Ovary (tissue), 10 donors: ENCODE measurements at places on chromosomes 11 and 22. TPM values are rescaled to one million over a fixed set of nuclear protein-coding genes. Genes with fewer than 3 reads are reported as not detected.
A peak's percentile ranks its signal among the peaks of the same experiment; 100 is the strongest.

DNA sequence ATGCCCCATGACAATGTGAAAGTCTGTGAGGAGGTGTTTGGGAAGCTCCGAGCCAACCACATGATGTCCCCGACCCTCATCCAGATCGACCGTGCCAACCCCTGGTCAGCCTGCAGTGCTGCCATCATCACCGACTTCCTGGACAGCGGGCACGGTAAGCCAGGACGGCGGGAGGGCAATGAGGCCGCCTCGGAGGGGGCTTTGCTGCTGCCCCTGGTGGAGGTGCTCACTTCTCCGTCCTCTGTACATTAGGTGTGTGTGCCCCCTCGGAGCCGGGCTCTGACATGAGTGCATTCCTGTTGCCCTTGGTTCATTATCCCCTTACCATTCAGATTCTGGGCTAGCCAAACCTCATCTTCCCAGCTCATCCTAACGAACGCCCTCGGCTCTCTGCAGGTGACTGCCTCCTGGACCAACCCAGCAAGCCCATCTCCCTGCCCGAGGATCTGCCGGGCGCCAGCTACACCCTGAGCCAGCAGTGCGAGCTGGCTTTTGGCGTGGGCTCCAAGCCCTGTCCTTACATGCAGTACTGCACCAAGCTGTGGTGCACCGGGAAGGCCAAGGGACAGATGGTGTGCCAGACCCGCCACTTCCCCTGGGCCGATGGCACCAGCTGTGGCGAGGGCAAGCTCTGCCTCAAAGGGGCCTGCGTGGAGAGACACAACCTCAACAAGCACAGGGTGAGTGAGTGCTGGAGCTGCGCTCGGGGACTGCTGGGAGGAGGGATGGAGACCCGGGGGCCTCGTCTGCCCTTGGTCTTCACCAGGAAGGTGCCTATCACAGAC, 13.8 kb downstream of the ADAMTS15 start:
- no peaks in the 10 kb centered on the region for H3K27me3 ChIP-seq
- no peak overlapping the region for H3K4me3 ChIP-seq
- H3K4me1 ChIP-seq, result no peaks in the 10 kb centered on the region
- no peak overlapping the region for H3K27ac ChIP-seq
- no peaks in the 10 kb centered on the region for H3K36me3 ChIP-seq
- DNase-seq, result no peak

- H3K27ac ChIP-seq, result no peak overlapping the region
- H3K36me3 ChIP-seq, result no peaks in the 10 kb centered on the region
- H3K4me3 ChIP-seq, result no peak overlapping the region
- H3K4me1 ChIP-seq, result no peaks in the 10 kb centered on the region
- H3K27me3 ChIP-seq, result no peaks in the 10 kb centered on the region
These were observed 20.1 kb downstream of the CELSR1 start for GRCh38 chr22:46517255-46517761.

- peaks cover 24% of the 10 kb centered on the region for H3K4me1 ChIP-seq
- H3K36me3 ChIP-seq, result no peaks in the 10 kb centered on the region
- H3K27ac ChIP-seq, result no peak overlapping the region
- DNase-seq, result no peak
These were observed 6.5 kb downstream of the FZD4 start for GRCh38 chr11:86948733-86949132.

Gene MYRF
- 68.6 TPM for total RNA-seq

DNA sequence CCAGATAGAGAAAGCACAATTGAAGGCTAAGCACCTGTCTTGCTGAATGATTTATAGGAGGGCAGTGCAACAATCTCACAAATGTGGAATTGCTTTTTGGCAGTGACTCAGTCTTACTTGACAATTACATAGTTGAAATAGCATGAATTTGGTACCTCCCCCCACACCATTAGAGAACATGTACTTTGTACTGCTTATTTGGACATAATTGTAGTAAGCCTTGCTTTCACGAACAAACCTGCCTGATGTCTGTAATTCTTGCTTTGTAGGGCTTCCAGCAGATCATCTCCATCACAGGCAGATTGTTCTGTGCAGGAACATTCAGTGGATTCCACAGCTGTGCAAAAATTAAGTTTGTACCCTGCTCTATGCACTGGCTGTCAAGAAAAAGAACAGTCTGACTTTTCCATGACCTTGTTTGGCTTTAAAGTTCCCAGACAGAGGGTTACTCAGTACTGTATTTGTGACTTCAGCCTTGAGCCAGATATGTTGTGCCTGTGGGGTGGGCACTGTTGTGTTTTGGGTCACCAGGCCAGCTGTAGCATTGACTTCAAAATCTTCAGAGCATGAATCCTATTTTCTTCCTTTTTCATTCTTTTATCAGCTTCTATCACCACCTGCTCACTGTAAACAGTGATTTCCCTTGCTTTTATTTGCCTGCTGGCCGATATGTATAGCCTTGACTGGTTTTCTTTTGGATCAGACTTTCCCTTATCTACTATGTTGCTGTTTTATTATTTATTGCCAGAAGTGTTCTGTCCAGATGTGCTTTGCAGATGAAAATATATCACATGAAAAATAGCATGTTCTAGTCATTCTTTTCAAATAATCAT, 941.0 kb upstream of the CHORDC1 start:
- H3K4me1 ChIP-seq, result peaks cover 7% of the 10 kb centered on the region
- H3K36me3 ChIP-seq, result no peaks in the 10 kb centered on the region
- no peak overlapping the region for H3K27ac ChIP-seq
- no peaks in the 10 kb centered on the region for H3K27me3 ChIP-seq
- peak; percentile 8 for DNase-seq

GRCh38 chr11:2515401-2516275, 70.8 kb downstream of the KCNQ1 start:
- H3K27ac ChIP-seq, result no peak overlapping the region
- peak; percentile 12 for DNase-seq
- H3K4me1 ChIP-seq, result no peaks in the 10 kb centered on the region

GRCh38 chr11:69501891-69502860, 20.7 kb downstream of the LINC01488 start:
- no peaks in the 10 kb centered on the region for H3K36me3 ChIP-seq
- peak; percentile 17 for DNase-seq
- H3K4me1 ChIP-seq, result no peaks in the 10 kb centered on the region
- H3K27ac ChIP-seq, result no peak overlapping the region
- H3K27me3 ChIP-seq, result no peaks in the 10 kb centered on the region

- H3K4me3 ChIP-seq, result no peak overlapping the region
- no peak for DNase-seq
- no peaks in the 10 kb centered on the region for H3K36me3 ChIP-seq
- no peak overlapping the region for H3K27ac ChIP-seq
These were observed 9.3 kb upstream of the ADAMTS15 start for GRCh38 chr11:130439160-130439519.

Gene CDC45
- not detected for total RNA-seq

DNA sequence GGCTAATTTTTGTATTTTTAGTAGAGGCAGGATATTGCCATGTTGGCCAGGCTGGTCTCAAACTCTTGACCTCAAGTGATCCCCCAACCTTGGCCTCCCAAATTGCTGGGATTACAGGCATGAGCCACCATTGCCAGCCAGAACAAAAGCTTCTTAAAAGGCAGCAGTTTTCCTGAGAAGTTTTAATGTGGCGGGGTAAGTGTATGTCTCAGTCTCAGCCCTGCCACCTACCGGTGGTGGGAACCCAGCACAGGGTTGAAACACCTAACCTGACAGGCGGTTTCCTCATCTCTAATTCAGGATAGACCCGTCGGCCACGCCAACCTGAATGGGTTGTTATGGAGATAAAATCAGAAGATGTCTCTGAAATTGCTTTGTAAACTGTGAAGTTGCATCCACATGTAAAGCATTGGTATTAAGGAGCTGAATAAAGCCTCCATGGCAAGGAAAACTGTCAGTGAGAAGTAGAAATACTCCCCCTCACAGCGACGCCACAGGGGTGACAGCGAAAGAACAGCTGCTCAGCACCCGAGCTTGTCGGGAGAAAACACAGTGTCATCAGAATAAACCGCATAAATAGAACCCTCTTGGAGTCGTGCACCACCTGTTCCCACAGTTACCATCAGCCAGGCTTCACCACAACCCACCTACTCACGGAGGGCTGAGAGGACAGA, 165.9 kb upstream of the NCAM1 start:
- H3K27ac ChIP-seq, result no peak overlapping the region
- H3K4me1 ChIP-seq, result peaks cover 4% of the 10 kb centered on the region
- no peaks in the 10 kb centered on the region for H3K36me3 ChIP-seq
- no peaks in the 10 kb centered on the region for H3K27me3 ChIP-seq
- H3K4me3 ChIP-seq, result no peak overlapping the region

DNA sequence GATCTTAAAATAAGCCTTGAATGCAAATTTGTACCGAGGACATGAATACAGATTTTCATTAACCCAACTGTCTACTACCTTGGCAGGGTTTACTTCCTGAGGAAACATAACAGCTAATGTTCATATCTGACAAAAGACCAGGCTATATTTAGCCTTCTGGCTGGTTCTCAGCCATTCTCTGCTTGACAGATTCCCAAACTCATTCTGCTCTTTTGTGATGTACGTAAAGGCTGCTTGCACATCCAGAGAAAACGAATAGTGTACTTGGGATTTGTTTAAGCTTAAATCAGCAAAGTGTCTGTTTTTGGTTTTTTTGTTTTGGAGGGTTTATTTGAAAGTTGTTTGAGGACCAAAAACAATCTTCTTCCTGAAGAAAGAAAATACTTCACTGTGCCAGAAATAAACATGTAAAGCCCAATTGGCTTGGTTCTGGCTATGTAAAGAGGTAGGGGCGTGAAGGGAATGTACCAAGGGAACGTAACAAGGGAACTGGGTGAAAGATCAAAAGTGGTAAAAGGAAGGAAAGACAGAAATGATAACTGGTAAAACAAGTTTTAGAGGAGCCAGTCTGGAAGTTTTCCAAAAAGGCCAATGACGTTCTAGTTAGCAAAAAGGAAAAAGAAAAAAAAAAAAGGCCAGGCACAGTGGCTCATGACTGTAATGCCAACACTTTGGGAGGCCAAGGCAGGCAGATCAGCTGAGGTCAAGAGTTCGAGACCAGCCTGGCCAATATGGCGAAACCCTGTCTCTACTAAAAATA, 21.4 kb upstream of the CRTAM start:
- no peak overlapping the region for H3K27ac ChIP-seq
- H3K36me3 ChIP-seq, result no peaks in the 10 kb centered on the region
- no peaks in the 10 kb centered on the region for H3K27me3 ChIP-seq

Gene PATE4
- not detected for total RNA-seq

- no peaks in the 10 kb centered on the region for H3K36me3 ChIP-seq
- peaks cover 18% of the 10 kb centered on the region for H3K4me1 ChIP-seq
- H3K4me3 ChIP-seq, result no peak overlapping the region
These were observed 50.3 kb downstream of the LARGE1 start for GRCh38 chr22:33869946-33870345.

- H3K4me1 ChIP-seq, result no peaks in the 10 kb centered on the region
- DNase-seq, result no peak
- no peaks in the 10 kb centered on the region for H3K36me3 ChIP-seq
- H3K4me3 ChIP-seq, result no peak overlapping the region
- H3K27ac ChIP-seq, result no peak overlapping the region
These were observed 90.4 kb upstream of the CLPB start for GRCh38 chr11:72524711-72525110.

DNA sequence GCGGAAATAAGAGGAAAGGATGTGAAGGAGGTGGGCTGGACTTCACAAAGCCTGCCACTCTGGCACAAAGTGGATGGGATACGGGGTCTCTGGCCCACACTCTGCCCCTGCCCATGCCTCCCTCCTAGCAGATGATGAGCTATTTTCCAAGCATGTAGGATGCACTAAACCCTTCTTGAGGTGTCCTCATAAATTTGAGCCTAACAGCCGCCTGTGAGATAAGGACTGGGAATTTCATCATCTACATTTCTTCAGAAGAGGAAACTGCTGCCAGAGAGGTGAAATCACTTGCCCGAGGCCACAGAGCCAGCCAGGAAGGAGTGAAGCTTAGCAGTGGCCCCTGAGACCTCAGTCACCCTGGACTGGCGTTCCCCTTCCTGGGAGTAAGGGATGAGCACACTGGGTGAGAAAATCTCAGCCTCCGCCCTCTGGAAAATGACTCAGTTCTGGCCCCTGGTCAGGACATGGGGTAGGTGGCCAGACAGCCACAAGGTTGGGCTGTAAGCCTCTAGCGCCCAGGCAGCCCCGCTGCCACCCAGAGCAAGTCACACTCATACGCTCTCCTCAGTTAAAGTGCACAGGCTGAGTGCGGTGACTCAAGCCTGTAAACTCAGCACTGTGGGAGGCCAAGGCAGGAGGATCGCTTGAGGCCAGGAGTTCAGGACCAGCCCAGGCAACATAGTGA, 27.9 kb downstream of the MB start:
- H3K4me3 ChIP-seq, result no peak overlapping the region
- H3K27me3 ChIP-seq, result no peaks in the 10 kb centered on the region
- no peak for DNase-seq

Gene ZBTB16
- total RNA-seq, result 12.7 TPM

DNA sequence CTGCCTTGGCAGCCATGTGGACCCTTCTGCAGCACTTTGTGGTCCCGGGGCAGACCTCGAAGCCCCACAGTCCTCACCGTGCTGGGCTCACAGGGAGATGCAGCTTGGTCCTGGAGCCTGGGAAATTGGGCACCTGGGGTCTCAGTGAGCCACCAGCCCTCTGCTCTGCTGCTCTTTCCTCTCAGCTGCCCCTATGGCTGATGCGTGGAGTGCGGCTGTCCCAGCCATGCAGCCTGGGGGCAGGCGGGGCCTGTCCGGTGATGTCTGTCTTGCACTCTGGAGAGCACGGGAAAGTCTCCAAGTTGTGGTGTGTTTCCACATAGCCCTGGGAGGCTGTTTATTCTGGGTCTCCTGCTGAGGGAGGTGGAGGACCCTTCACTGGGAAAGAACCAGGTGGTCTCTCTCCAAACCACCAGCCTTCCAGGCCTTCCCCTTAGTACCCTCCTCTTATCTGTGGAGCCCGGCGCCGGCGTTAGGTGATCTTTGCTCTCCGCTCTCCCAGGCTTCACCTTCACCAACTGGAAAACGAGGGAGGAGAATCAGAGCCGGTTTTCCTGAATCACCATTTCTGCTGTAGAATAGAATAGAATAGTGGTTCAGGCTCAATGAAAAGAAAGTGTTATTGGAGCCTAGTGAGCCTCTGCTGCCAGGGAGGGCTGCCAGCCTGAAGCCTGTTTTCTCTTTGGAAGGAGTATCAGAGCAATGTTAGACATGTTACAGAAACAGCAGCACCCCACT, 41.2 kb upstream of the GRAMD4 start:
- H3K4me1 ChIP-seq, result peaks cover 11% of the 10 kb centered on the region
- DNase-seq, result peak; percentile 29
- no peaks in the 10 kb centered on the region for H3K36me3 ChIP-seq
- no peak overlapping the region for H3K27ac ChIP-seq
- H3K4me3 ChIP-seq, result no peak overlapping the region

DNA sequence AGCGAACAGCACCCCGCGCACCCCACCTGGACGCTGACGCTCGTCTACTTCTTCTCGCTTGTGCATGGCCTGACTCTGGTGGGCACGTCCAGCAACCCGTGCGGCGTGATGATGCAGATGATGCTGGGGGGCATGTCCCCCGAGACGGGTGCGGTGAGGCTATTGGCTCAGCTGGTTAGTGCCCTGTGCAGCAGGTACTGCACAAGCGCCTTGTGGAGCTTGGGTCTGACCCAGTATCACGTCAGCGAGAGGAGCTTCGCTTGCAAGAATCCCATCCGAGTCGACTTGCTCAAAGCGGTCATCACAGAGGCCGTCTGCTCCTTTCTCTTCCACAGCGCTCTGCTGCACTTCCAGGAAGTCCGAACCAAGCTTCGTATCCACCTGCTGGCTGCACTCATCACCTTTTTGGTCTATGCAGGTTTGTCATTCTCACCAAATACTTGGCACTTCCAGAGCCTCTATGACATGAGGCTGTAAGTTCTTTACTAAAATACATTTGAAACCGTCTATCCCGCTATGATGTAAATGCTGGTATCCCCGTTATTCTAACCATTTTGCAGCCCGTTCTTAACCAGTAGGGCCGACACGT, 535 bp downstream of the AQP11 start:
- H3K36me3 ChIP-seq, result no peaks in the 10 kb centered on the region
- DNase-seq, result peak; percentile 71
- peaks cover 9% of the 10 kb centered on the region for H3K4me1 ChIP-seq

GRCh38 chr11:122951211-122951610, 30.4 kb downstream of the BSX start:
- no peaks in the 10 kb centered on the region for H3K27me3 ChIP-seq
- H3K36me3 ChIP-seq, result no peaks in the 10 kb centered on the region
- no peak overlapping the region for H3K4me3 ChIP-seq
